ENCODE measurements at places on chromosomes 5 and 9.
A peak's percentile ranks its signal among the peaks of the same experiment; 100 is the strongest.

- DNase-seq, result no peak
These were observed 443.5 kb upstream of the CDH6 start for GRCh38 chr5:30749971-30750370.

DNA sequence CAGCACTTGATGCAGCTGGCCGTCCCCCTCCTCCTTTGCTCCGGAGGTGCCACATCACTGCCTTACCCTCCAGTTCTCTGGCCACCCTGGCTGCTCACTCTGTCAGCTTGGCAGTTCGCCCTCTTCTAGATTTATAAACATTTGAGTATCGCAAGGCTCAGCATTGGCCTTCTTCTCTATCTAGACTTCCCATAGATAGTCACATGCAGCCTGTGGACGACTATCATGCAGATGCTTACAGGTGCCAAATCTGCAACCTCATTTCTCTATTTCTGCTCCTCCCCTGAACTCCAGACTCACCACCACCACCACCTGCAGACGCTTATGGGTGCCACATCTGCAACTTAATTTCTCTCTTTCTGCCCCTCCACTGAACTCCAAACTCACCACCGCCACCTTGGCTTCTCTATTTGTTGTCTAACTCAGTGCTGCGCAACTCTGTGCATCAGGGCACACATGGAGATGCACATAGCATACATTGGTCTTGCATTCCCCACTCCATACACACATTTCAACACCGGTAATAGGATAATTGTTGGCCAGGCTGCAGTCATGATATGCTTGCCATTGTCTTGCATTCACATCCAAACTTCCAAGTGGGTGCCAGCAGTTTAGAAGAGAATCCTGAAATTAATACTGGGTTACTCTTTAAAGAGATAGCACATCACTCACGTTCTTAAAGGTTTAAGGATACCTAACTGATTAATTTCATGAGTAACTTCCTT, 1.9 kb upstream of the DAP start:
- DNase-seq, result no peak

- DNase-seq, result no peak
These were observed 94.6 kb upstream of the SGCD start for GRCh38 chr5:156232251-156232869.

- no peak for DNase-seq
These were observed 127.8 kb downstream of the SV2C start for GRCh38 chr5:76210946-76211345.

- no peak for DNase-seq
These were observed 13.7 kb upstream of the TMED9 start for GRCh38 chr5:177578316-177578715.

- no peak for DNase-seq
These were observed 5.9 kb downstream of the PCDHB6 start for GRCh38 chr5:141155540-141156374.

- DNase-seq, result no peak
These were observed 411.1 kb upstream of the NUDT12 start for GRCh38 chr5:103973669-103974068.

- DNase-seq, result no peak
These were observed 59.6 kb downstream of the NEURL1B start for GRCh38 chr5:172700365-172701290.

DNA sequence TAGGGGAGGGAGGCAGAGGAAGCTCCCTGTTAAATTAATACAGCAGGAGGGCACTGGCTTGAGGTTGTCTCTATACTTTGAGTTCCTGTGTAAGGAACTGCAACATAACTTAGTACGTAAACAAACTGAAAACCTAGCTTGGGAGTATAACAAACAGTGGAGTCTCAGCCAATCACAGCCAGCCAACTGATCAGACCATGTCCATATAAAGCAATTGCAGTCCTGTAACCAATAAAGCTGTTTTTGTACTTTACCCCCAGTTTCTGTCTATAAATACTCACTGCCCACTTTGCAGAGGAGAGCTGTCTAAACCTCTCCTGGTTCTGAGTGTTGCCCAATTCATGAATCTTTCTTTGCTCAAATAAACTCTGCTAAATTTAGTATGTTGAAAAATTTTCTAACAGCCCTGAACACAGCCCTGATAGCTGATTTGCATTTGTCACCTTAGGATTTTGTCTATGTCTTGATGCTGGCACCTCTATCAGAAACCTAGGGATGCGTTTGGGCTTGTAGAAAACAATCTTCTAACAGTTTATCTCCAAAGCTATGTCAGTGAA, 39.9 kb downstream of the GDNF start:
- DNase-seq, result peak; percentile 29

DNA sequence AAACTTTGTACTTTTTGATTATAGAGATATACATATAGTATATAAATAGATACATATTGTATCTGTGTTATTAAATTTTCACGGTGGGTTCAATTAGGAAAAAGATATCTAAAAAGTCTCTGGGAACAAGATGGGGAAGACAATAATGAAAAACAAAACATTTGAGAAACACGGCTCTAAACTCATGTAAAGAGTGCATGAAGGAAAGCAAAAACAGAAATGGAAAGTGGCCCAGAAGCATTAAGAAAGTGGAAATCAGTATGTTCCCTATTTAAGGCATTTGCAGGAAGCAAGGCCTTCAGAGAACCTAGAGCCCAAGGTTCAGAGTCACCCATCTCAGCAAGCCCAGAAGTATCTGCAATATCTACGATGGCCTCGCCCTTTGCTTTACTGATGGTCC, at the start of gene IFNA1:
Gene IFNA1 (plus strand): TSS at position 301 of the 400 bp plus-strand sequence. CDS start 69 bp downstream, at position 370.
- DNase-seq, result no peak

DNA sequence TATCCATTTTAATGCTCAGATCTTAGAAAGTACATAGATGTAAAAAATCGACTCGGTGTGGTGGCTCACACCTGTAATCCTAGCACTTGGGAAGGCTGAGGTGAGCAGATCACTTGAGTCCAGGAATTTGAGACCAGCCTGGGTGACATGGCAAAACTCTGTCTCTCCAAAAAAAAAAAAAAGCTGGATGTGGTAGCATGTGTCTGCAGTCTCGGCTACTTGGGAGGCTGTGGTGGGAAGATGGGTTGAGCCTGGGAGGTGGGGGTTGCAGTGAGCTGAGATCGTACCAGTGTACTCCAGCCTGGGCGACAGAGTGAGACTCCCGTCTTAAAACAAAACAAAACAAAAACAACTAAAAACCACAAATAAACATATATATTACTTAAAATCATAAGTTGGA, 61.4 kb downstream of the RASA1 start:
- DNase-seq, result no peak

- no peak for DNase-seq
These were observed 29.5 kb upstream of the SMU1 start for GRCh38 chr9:33105959-33106358.

DNA sequence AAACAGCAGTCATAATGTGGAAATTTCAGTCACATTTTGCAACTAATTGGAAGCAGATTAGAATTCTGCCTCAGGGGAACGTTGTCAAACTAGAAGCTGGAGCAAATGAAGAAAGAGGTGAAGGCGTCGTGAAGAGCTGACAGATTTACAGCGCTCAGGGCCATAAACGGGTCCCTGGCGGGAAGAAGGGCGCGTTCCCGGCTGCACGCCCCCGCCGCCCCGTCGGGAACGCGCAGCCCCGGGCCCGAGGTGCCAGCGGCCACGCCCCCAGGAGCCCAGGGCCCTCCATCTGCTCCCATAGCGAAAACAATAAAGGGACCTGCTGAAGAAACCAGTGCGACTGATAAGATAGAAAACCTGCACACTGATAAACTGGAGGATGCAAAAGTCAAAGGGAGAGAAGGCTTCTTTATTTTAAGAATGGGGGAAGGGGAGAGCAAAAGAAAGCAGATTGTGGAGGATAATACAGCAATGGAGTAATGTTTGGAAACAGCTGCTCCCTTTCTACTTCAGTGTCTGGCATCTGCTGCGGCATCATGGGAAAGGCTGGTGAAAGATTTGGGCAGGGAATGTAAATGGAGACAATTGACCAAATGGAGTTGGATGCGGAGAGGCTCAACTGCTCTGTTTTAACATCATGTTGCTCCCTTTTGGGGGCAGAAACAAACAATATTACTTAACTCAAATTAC, 11.1 kb downstream of the ZNF608 start:
- peak; percentile 85 for DNase-seq

- DNase-seq, result no peak
These were observed 4.4 kb downstream of the MUSK start for GRCh38 chr9:110672873-110673510.

GRCh38 chr9:133374612-133375115, 1.2 kb downstream of the SURF4 start:
- DNase-seq, result peak; percentile 71

DNA sequence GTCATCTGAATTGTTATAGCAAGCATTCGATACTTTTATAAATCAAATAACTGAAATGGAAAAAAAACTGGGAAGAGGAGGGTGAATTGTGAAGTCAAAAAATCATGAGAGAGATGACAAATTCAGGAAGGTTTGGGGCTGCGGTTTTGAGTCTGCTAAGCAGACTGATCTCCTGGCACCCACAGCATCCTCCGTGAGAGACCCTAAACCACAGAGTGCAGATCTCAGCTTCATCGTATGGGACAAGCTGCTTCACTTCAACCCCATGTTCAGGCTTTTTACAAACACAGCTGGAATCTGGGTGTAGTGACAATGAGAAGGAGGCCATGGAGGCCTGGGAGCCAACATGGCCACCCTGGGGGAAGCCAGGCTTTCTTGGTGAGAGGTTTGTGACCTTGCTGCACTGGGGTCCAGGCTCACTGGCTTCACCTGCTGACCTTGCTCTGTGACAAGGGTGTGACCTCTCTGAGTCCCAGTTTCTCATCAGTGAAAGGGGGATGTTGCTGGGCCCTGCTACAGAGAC, 19.4 kb downstream of the USP20 start:
- no peak for DNase-seq

DNA sequence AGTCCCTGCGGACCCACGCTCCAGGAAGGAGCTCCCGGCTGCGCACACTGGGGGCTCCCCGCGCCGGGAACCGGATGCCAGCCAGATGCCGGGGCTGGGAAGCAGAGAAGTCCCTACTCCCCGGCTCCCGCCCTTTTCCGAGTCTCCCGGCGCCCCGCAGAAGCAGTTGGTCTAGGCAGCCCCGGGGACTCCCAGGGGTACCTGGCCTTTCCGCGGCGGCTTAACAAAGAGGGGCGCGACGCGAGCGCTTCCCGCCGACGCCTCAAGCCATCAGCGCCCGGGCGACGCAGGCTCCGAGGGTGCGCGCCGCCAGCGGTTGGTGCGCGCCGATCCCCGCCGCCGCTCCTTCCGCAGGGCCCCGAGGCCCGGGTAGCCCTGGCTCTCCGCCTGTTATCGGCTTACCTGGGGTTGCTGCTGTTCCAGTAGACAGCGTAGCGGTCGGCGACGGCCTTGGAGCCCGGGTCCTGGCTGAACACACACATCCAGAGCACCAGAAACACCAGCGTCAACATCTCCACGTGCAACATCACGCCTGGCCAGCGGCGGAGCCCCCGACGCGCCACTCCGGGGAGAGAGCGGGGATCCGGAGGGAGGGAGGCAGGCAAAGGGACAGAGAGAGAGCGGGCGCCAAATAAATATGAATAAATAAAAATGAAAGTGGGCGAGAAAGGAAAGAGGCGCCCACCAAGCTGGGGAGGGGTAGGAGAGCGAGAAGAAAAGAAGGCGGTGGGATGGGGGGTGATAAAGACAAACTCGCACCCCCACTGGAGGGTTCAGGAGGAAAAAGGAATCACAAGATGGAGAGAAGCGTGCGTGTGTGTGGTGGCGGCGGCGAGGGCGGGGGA, 428 bp downstream of the EFNA5 start:
- DNase-seq, result peak; percentile 9

- peak; percentile 69 for DNase-seq
These were observed 34.3 kb downstream of the NTRK2 start for GRCh38 chr9:84703793-84704192.
